ENCODE measurements at places on chromosomes 11 and 22.

- no peak for ATAC-seq
Measured at GRCh38 chr11:31529189-31529588, 19.6 kb downstream of the ELP4 start.

- no peak for ATAC-seq
Measured at GRCh38 chr11:110752890-110753289, 40.7 kb upstream of the ARHGAP20 start.

- no peak for ATAC-seq
Measured at GRCh38 chr22:32631507-32632255, 157.1 kb downstream of the FBXO7 start.

DNA sequence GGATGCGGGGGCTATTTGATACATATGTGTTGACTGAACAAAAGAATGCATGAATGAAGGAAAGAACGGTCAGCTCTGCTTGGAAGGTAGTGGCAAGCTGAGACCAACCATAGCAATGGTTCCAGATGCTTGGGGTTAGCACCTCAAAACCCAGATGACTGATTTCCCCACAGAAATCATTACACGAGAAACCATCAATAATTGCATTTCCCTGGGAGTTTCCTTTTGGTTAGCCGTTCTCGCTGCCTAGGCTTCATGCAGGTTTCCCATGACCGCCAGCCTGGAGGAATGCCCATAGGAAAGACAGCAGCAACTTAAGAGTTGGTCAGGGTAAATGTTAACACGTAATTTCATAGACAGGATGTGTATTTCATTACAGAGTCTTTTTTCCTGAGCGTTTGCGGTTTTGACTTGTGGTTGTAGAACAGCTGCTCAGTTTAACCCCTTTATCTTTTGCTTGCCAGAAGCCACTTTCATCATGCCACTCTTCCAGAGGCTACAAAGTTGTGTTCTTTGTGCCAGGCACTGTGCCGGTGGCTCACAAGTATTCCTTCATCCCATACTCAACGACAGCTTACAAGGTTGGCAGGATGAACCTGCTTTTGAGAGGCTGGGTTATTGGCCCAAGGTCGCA lies 2.8 kb downstream of the IL17RA start:
- no peak for ATAC-seq

- ATAC-seq, result no peak
Measured at GRCh38 chr22:27597703-27598444, 203.7 kb downstream of the MN1 start.

GRCh38 chr11:132977241-132977640 lies 555.1 kb downstream of the OPCML start:
- ATAC-seq, result no peak

DNA sequence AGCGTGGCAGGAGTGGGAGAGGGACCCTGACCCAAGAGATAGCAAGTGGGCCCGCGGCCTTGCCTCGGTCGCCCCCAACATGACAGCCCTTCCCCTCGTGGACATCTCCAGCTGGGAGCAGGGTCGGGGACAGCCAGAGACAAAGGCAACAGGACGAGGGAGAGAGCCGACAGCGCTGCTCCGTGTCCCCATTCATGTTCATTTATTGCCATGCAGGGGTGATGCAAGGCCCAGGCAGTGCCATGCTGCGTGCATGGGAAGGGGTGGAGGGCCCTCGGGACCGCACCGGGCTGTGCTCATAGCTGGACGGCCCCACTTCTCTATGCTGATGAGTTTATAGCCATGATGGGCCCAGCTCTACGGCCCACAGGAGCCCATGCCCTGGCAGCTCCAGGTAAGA lies 12.7 kb downstream of the MRPL23 start:
- ATAC-seq, result no peak
